ENCODE measurements at places on chromosomes 6 and 20.

DNA sequence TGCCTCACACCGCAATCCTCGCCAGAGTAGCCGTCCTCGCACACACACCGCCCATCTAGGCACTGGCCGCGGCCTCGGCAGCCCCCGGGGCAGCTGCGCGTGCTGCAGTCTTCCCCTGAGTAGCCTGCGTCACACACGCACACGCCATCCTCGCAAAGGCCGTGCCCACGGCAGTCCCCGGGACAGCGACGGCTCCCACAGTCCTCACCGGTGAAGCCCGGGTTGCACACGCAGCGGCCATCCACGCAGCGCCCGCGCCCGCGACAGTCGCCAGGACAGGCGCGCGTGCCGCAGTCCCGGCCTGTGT, 13.1 kb downstream of the TNXB start:
- DNase-seq = no peak

DNA sequence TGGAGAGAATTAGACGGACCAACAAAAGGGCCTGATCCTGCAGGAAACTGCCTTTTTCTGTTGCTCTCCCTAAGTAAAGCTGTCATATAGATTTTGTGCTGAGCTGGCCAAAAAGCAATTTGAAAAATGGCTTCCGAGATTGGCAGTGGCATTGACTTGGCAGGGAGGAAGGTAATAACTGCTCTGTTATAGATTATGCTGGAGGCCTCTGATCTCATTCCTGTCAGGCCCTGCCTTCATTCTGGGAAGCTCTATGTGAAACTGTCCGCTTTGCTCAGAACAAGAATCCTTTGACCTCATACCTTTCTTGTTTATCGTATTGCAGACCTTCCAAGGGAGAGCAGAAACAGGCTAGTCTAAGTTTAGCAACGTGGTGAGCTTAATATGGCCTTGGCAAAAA, 234.4 kb downstream of the PHACTR1 start:
- DNase-seq = no peak

GRCh38 chr20:61661025-61661424, 404.7 kb downstream of the TAF4 start:
- no peak for DNase-seq

- no peak for DNase-seq
Measured at GRCh38 chr20:14193885-14194284, 143.5 kb downstream of the FLRT3 start.

- no peak for DNase-seq
Measured at GRCh38 chr6:129923530-129924250, 62.6 kb upstream of the TMEM244 start.

- DNase-seq = no peak
Measured at GRCh38 chr20:53948383-53949318, 121.7 kb downstream of the BCAS1 start.

GRCh38 chr20:9348747-9349146, 165.6 kb upstream of the LAMP5 start:
- DNase-seq = no peak

GRCh38 chr6:338815-339262, 46.6 kb downstream of the DUSP22 start:
- no peak for DNase-seq

DNA sequence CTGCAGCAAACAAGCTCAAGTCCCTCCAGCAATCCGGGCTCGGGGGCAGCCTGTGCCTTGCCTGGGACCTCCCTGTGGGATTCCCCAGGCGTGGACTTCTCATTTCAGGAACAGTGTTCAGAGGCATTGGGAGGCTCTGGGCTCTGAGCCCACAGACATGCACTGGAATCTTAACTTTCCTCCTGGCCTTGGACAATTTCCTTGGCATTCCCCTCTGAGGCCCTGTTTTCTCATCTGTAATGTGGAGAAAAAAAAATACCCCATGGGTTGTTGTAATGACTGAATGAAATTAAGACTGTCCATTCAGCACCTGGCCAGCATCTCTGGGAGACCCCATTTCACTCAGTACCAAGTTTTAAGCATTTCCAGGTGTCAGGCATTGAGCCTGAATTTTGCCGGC, 17.6 kb downstream of the BPIFB4 start:
- no peak for DNase-seq

- no peak for DNase-seq
Measured at GRCh38 chr6:39847221-39847620, 55.0 kb downstream of the DAAM2 start.

- no peak for DNase-seq
Measured at GRCh38 chr20:1345030-1345755, 16.3 kb upstream of the SDCBP2 start.

DNA sequence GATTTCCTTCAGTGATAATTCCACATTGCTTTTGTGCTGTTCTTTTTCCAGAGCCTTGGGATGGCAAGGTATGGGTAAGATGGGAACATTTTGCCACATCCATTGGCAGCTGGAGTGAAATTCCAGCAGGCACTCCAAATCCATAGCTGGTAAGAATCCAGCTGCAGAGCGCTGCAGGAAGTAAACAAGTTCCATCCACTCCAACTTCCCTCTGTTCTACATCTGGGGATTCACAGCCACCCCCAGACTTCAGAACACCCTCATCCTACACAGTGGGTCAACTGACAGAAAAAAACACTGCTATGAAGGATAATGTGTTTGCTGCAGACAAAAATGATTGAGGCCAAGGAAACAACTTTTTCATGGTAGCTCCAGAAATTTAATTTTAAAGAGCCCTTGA, 747.8 kb downstream of the MAFB start:
- no peak for DNase-seq

GRCh38 chr6:69846770-69847491, 19.4 kb upstream of the COL19A1 start:
- no peak for DNase-seq

DNA sequence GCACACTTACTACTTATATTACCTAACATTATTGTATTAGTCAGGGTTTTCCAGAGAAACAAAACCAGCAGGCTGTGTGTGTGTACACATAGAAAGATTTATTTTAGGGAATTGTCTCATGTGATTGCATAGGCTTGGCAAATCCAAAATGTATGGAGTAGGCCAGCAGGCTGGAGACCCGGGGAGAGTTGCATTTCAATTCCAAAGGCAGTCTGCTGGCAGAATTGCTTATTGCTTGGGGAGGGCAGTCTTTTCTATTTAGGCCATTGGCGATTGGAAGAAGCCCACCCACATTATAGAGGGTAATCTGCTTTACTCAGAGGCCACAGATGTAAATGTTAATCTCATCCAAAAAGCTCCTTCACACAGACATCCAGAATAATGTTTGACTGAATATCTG, 157.0 kb downstream of the ADGRG6 start:
- no peak for DNase-seq

- DNase-seq = no peak
Measured at GRCh38 chr6:47307362-47308197, 2.1 kb downstream of the TNFRSF21 start.

DNA sequence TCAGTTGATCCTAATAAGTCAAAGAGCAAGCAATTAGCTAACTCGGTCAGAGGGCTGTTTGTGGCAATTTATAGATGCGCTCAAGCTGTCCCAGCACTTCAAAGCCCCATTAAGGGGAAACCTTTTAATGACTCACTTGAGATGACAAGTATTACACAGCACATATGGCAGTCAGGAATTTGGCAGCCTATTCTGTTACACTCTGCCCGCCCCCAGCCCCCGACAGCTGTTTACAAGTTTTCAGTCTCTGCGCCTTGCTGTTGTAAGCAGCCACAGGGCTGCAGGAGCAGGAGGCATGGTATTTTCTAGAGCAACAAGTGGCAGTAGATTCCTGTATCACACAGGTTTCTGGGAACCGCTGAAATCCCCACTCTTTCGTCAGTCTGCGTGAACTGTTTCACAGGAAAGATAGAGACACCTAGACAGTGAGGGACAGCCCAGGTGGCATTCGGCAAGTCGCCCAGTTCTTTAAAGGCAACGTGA, 263.0 kb downstream of the FOXC1 start:
- no peak for DNase-seq

DNA sequence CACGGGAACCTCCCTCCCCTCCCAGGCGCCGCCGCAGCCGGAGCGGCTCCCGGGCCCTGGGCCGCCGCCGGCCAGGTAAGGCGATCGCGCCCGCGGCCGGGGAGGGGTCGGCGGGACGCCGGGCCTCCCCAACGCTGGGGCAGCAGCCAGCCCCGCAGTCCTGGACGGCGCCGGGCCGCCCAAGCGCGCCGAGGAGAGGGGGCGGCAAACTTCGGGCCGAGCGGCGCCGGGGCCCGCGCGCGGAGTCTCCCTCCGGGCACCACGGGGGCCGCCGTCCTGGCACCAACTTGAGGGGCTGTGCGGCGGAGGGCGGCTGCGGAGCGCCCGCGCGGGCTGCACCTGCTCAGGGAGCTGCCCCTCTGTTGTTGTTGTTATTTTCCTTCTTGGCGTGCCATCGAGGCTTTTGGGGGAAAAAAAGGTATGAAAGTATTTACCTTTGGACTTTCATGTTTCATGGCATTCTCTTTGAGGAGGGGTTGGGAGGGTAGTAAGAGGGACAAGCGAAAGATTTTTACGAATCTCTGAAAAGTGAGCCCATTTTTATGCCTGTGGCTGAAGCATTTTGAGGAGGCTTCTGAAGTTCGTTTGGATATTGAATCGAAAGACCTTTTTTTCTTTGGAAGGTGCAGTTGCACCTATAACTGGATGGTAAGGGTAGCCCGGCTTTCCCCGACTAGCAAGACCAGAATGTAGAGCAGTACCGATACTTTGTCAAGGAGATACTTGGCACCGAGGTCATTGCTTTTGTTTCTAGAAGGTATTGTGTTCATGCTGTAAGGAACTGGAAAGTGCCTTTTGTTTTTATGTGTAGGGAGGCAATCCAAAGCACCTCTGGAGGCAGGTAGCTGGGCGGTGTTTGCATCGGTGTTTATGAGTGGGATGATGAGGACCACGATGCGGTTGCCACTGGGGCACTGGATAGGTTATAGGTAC, at the start of gene RNF182:
RNF182 (plus strand) TSS at position 4 of the 933 bp plus-strand sequence. CDS start 52,168 bp downstream, outside the sequence.
- no peak for DNase-seq

GRCh38 chr6:105920071-105920470, 166.1 kb upstream of the PRDM1 start:
- no peak for DNase-seq

GRCh38 chr6:129321303-129321702, 388.7 kb downstream of the ARHGAP18 start:
- DNase-seq = no peak

- DNase-seq = no peak
Measured at GRCh38 chr20:62900692-62901584, 25.4 kb downstream of the DIDO1 start.

DNA sequence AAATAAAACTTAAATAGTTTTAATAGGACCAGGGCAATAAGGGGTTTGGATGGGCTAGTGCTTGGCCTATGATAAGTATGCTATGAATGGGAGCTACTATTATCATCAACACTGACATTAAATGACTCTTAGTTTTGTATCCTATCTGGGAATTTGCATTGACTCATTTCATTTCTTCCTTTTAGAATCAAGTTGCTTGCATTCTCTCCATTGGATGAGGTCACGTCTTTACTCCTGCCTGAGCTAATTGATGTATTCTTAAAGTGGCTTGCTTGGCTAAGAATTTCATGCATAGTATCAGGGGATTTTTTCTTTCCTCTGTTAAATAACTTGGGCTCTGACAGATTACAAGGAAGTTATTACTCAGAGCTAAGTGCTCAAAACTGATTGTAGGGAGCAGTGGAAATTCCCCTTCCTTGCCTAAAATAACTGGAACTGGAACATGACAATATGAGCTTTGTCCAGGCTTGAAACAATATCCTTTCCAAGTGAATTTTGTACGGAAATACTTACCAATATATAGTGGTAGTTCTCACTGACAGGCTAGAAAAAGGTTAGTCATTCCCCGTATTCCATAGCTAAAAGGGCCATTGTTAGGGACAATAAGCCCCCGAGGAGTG, 169.9 kb downstream of the BCAS1 start:
- DNase-seq = no peak

DNA sequence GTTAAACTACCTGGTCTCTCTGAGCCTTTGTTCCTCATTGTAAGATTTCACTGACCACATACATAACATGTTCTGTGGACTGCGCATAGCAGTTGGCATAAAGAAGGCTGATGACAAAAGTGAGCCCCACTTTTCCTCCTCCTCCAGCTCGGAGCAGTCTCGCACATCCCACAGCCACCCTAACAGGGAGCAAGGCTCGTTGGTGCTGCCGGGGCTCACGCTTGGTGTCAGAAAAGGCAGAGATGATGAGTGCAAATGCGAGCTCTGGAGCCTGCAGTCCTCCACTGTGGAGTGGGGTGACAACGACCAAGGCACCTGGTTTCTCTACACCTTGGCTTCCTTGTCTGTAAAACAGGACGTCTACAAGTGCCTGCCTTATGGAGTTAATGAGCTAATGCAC, 9.7 kb downstream of the TGM3 start:
- no peak for DNase-seq

DNA sequence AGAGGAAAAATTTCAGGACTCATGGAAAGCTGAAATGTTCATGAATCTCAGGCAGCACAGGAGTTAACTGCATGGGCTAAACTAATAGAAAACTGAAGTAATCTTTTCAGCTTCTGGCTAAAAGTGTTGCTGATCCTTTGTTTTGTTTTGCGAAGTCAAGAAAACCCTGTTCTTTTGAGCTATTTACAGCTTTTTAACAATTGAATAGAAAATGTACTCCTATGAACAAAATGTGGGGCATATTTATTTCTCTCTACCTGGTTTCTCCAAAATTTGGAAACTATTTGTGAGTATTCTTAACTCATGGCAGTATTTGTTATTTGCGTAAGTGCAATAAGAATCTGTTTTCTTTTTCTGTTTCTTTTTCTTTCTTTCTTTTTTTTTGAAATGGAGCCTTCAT, 818.8 kb upstream of the CITED2 start:
- DNase-seq = no peak

GRCh38 chr20:39829256-39829655, 859.8 kb downstream of the MAFB start:
- no peak for DNase-seq

DNA sequence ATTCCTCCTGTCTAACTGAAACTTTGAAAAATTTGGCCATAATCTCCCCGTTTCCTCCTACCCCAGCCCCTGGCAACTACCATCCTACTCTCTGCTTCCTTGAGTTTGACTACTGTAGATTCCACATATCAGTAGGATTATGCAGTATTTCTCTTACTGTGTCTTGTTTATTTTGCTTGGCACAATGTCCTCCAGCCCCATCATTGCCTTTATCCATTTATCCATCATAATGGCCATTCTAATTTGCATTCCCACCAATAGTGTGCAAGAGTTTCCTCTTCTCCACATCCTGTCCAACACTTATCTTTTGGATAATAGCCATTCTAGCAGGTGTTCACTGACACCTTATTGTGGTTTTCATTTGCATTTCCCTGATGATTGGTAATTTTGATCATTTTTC, 202.3 kb downstream of the THBS2 start:
- DNase-seq = no peak
